ENCODE measurements at places on chromosomes 1 and 21. TPM values are rescaled to one million over a fixed set of nuclear protein-coding genes. Genes with fewer than 3 reads are reported as not detected.
A peak's percentile ranks its signal among the peaks of the same experiment; 100 is the strongest.

The MEX3A gene
- total RNA-seq: 1.2 TPM

DNA sequence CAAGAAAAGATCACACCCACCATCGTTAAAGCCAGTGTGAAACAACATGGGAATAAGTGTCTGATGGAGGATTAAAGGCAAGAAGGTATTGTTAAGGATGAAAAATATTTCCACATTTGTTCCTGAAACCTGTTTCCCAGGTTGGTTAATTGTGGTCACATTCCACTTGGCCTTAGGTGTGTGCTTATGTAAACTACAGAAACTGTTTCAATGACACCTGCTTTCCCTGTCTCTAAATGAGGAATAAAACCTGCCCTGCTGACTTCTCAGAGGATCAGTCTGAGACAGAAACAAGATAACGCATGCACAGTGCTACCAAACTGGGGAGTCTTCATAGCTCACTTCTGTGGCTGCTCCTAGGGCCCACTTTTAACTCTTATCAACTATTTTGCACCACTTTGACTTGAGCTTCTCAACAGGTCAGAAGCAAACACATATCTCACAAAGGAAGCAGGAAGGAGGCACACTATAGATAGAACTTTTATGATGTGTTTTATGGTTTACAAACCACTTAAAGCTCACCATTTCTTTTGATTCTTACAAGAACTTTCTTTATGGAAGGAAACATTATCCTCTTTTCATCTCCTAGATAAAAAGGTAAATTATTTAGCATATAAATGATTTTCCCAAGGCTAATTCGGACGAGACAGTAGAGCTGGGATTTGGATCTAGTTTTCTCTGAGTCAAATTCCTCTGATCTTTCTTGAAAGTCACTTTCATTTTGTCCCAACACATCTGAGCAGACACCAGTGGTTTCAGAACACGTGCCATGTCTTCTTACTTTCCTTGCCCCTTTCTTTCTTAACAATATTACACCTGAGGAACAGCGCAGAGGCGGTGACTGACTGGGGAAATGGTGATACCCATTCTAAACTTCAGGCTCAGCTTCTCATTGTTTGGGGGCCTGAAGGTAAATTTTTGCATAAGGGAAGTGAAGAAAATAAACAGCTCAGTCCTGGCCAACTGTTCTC is 33.4 kb downstream of the CYP2J2 start:
- no peak for ATAC-seq

GRCh38 chr1:44812822-44813543 is 4.7 kb downstream of the BTBD19 start:
- no peak for ATAC-seq

DNA sequence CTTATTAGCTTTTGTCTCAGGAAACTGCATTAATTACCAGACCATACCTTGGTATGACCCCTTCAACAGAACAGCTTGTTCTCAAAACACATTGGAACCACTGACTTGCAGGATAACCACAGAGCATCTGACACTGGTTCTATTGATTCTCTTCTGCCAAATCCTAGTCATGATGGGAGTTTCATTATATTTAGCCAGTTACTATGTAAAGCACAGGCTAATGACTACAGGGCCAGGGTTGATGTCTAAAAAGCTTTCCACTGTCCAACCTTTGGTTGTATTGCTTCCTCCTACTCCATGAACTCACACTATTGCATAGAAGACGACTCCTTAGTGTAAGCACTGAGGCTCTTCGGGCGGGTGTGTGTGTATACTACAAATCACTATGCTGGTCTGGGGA is 3.8 kb downstream of the STMN1 start:
- no peak for ATAC-seq

The DNASE2B gene
- total RNA-seq: not detected

The OR2L2 gene
- total RNA-seq: 1.5 TPM

DNA sequence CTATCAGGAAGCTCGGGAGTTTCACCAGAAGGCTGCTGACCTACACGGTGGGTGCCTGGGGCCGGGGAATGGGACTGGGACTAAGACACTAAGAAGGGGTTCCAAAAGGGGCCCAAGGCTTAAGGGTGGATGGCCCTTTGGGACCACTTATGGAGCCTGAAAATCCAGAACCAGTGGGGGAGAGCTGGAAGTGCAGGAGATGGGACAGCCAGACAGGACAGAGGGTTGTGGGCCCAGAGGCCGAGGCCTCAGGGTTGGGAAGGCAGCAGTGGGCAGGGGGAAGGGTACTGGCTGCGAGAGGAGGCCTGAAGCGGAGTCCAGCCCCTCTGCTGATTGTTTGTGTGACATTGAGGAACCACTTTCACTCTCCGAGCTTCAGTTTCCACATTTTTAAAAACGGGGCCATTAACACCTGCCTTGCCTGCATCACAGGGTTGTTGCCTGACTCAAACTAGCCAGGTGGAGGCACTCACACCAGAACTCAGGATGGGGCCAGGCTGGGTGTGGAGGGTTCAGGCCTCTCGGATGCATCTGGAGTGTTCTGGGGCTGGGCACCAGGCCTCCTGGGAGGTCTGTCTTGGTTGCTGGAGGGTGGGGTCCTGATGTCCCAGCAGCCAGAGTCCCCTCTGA is 3.0 kb downstream of the TTC24 start:
- no peak for ATAC-seq

GRCh38 chr1:115170377-115170776 is 81.1 kb upstream of the TSPAN2 start:
- no peak for ATAC-seq

The ADCY10 gene
- total RNA-seq: 0.41 TPM

The CHI3L1 gene
- not detected for total RNA-seq

DNA sequence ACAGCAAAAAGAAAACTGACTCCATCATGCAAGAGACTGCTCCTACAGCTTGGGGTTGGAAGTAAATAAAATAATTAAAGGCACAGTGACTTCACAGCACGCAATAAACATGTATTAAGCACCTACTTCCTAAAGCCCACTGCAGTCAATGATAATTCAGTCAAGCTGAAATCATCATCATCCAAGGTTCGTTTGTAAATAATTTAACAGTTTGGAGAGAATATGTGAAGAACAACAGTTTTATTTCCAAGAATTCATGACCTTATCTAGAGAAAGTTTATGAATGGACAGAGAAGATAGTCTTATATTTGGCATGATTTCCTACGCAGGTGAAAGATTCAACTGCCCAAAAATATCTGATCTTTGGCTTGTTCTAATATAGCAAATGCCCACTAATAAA is 86.8 kb downstream of the SMYD3 start:
- ATAC-seq: no peak

The SH2D1B gene
- total RNA-seq: 0.36 TPM

GRCh38 chr1:31161571-31161970 is 78.1 kb downstream of the NKAIN1 start:
- no peak for ATAC-seq

- ATAC-seq: no peak
These were observed 47.9 kb upstream of the PLXNA2 start for GRCh38 chr1:208291923-208292711.

The LCE1F gene
- not detected for total RNA-seq

GRCh38 chr1:62800825-62801306 is 16.9 kb downstream of the ATG4C start:
- ATAC-seq: no peak

GRCh38 chr1:225426395-225427234 is 1.2 kb downstream of the LBR start:
- peak; percentile 28 for ATAC-seq

The ATP1A4 gene
- total RNA-seq: 0.57 TPM

GRCh38 chr21:15405214-15405613 is 324.6 kb upstream of the USP25 start:
- peak; percentile 34 for ATAC-seq

DNA sequence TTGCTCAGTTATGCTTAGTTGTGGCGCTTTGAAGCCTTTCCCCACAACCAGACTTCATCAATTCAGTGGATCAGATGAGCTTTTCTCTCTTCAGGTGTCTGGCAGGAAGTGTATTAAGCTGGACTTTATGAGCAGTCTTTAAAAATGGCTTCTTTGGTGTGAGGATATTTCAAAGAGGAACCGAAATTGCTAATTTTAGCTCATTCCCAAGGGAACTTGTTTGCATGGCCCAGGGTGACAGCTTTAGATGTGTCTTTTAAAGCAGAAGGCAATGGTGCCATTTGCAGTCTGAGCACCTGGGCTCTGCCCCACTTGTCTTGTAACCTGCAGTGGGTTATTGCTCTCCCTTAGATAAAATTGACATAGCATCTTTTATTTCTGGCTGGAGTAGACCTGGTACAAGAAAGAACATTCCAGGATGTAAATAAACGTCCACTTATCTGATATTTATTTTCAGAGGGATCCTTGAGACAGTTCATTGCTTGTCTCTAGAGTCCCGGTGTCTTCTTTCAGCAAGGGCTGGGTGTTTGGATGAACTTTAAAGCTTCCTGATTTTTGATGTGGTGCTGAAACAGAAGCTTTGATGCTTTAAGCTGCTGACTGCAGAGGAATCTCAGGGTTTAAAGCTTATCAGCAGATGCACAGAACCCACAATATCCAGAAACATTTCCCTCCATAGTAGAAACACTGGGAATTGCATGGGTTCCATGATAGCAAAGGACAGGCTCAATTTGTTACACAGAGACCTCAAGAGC is 241.7 kb downstream of the ADGRL2 start:
- ATAC-seq: no peak

- no peak for ATAC-seq
These were observed 96.1 kb downstream of the LACTBL1 start for GRCh38 chr1:22876359-22877111.

- peak; percentile 71 for ATAC-seq
These were observed 830 bp downstream of the INPP5B start for GRCh38 chr1:37945743-37946702.

Data from motor neuron (in vitro differentiated cells).